ENCODE measurements at places on chromosomes 7 and 10.

- peak; percentile 93 for DNase-seq
- H3K27me3 ChIP-seq = no peaks in the 10 kb centered on the region
- no peaks in the 10 kb centered on the region for H3K36me3 ChIP-seq
- H3K4me3 ChIP-seq = no peak overlapping the region
- H3K4me1 ChIP-seq = no peaks in the 10 kb centered on the region
- H3K27ac ChIP-seq = no peak overlapping the region
Measured at GRCh38 chr10:104209575-104210198, 22.5 kb downstream of the CFAP43 start.

DNA sequence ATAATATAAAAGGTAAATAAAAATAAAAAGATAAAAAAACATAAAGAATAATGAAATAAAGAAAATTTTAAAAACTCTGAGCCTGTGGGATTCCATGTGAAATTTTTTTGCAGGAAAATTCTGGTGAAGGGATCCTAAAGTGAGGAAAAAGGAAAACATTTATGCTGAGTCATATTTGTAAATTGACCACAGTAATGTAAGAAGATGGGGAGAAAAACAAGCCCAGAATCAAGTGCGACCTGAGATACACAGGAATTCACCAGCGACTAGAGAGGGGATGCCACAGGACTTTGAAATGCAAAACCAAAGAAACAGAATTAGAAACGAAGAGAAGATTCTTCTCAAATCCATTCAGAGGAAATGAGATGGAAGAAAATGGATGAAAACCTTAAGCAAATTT lies 133.8 kb upstream of the PFKP start:
- no peak overlapping the region for H3K27ac ChIP-seq
- peaks cover 9% of the 10 kb centered on the region for H3K4me1 ChIP-seq
- H3K36me3 ChIP-seq = no peaks in the 10 kb centered on the region
- DNase-seq = no peak
- no peak overlapping the region for H3K4me3 ChIP-seq
- peaks cover 2% of the 10 kb centered on the region for H3K27me3 ChIP-seq

GRCh38 chr7:90461219-90461618 lies 8.2 kb upstream of the PTTG1IP2 start:
- H3K36me3 ChIP-seq = no peaks in the 10 kb centered on the region
- H3K4me3 ChIP-seq = no peak overlapping the region
- no peak for DNase-seq
- H3K4me1 ChIP-seq = no peaks in the 10 kb centered on the region
- H3K27me3 ChIP-seq = no peaks in the 10 kb centered on the region

- no peaks in the 10 kb centered on the region for H3K36me3 ChIP-seq
- no peak for DNase-seq
- no peaks in the 10 kb centered on the region for H3K4me1 ChIP-seq
- H3K27me3 ChIP-seq = no peaks in the 10 kb centered on the region
- H3K27ac ChIP-seq = no peak overlapping the region
Measured at GRCh38 chr7:126378642-126379041, 874.1 kb downstream of the GRM8 start.

DNA sequence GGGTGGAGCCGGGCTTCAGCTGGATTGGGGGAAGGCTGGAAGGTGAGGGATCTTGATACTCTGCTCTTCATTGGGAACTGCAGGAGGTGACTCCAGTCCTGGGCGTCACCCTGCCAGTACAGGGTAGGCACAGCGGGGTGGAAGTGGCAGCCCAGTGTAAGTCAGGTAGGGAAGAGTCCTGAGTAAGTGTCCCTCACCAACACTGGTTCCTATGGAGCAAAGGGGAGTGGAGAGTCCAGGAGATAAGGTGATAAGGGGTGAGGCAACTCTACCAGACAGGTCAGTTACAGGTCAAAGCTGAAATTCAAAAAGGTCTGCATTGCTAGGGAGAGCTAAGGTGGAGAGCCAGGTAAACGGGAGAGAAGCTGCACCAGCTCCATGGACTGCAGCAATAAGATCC lies 145.6 kb upstream of the NFE2L3 start:
- H3K36me3 ChIP-seq = no peaks in the 10 kb centered on the region
- H3K4me3 ChIP-seq = no peak overlapping the region
- DNase-seq = no peak
- H3K27me3 ChIP-seq = no peaks in the 10 kb centered on the region

GRCh38 chr7:21108182-21108581 lies 319.7 kb upstream of the SP4 start:
- H3K4me3 ChIP-seq = no peak overlapping the region
- no peak overlapping the region for H3K27ac ChIP-seq
- no peaks in the 10 kb centered on the region for H3K36me3 ChIP-seq
- H3K27me3 ChIP-seq = no peaks in the 10 kb centered on the region
- no peaks in the 10 kb centered on the region for H3K4me1 ChIP-seq

GRCh38 chr7:44765579-44766415 lies 17.1 kb downstream of the ZMIZ2 start:
- H3K27me3 ChIP-seq = no peaks in the 10 kb centered on the region
- H3K4me3 ChIP-seq = no peak overlapping the region

- DNase-seq = no peak
- H3K36me3 ChIP-seq = no peaks in the 10 kb centered on the region
- peak within 1 kb of the TSS; percentile 33 for H3K4me3 ChIP-seq
- H3K27me3 ChIP-seq = peaks cover 24% of the 10 kb centered on the region
- H3K4me1 ChIP-seq = peaks cover 19% of the 10 kb centered on the region
Measured at GRCh38 chr10:80132299-80133139, at the start of gene PLAC9. PLAC9 (plus strand) TSS chr10:80132730; CDS start chr10:80132763, 33 bp downstream.

DNA sequence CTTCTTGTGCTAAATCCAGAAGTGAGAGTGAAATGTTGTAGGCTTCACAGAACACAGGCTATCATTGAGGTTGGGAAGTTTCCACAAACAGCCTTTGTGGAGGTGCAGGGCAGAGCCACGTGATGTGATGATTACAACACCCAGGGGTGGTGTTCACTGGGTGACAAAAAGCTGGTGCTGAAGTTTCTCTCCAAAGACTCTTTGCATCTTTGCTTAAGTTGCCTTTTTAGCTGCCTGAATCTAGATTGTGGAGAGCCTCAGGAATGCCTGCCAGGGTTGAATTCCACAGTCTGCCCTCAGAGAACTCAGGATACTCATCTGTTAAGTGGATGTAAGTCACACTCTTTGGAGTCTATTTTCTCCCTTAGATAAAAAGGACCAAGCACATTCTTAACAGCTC lies 56.3 kb downstream of the PLXNA4 start:
- H3K27me3 ChIP-seq = no peaks in the 10 kb centered on the region
- H3K4me1 ChIP-seq = no peaks in the 10 kb centered on the region
- H3K4me3 ChIP-seq = no peak overlapping the region
- no peak overlapping the region for H3K27ac ChIP-seq

- no peak overlapping the region for H3K4me3 ChIP-seq
- H3K36me3 ChIP-seq = no peaks in the 10 kb centered on the region
- no peak overlapping the region for H3K27ac ChIP-seq
- no peaks in the 10 kb centered on the region for H3K4me1 ChIP-seq
Measured at GRCh38 chr10:90642650-90643049, 215.2 kb downstream of the HTR7 start.

DNA sequence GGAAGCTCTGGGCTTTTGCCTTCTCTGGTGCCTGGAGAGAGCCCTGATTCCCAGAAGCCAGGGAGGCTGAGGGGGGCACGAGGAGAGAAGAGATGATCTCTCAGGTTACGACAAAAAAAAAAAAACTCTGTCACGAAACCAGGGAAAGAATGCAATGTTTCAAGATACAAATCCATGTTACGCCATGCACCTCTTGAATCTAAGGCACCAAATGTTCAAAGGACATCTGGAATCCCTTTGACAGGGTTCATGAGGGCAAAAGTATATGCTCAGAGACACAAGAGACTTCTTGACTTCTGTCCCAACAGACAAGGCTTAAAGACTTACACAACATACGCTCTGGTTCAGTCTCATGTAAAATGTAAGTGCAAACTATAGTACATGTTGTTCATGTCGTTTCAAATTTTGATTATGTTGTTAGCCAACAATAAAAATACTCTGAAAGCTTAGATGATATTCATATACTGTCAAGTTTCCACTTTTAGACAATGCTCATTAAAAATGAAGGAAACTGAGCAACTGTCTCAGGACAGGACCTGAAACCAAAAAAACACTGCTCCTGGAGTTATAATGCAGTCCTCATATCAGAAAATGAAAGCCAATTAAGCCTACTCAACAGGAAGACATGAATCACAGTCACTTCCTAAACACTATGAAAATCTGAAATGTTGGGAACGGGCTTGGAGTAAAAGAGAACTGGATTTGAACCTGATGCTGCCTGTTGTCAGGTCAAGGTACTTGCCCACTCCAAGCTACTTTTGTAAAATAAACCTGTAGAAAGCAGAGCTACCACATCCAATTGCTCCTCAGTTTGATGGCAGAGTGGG lies 72.3 kb downstream of the CHCHD3 start:
- no peaks in the 10 kb centered on the region for H3K4me1 ChIP-seq
- no peak overlapping the region for H3K4me3 ChIP-seq

GRCh38 chr10:71133710-71134686 lies 78.4 kb upstream of the UNC5B start:
- H3K4me3 ChIP-seq = no peak overlapping the region
- H3K27me3 ChIP-seq = no peaks in the 10 kb centered on the region
- no peak overlapping the region for H3K27ac ChIP-seq
- H3K4me1 ChIP-seq = peaks cover 34% of the 10 kb centered on the region
- no peak for DNase-seq
- H3K36me3 ChIP-seq = no peaks in the 10 kb centered on the region

DNA sequence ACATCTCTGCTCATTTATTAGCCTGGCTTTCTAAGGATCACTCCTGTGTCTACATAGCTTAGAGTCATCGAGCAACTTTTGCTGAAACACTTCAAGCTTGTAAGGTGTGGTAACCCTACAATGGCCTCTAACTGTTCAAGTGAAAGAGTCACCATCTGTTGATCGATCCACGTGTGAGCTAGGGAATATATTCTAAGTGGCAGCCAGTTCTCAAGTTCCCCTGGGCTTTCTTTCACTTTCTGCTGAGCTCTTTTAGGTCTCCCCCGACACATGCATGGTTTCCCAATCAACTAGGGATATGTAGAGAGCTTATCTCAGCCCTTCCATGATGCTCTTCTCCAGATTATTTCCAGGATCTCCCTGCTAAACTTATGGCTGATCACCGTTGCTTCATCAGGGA lies 15.5 kb downstream of the AOAH start:
- no peaks in the 10 kb centered on the region for H3K27me3 ChIP-seq
- no peaks in the 10 kb centered on the region for H3K4me1 ChIP-seq
- no peaks in the 10 kb centered on the region for H3K36me3 ChIP-seq
- no peak overlapping the region for H3K4me3 ChIP-seq
- H3K27ac ChIP-seq = no peak overlapping the region
- no peak for DNase-seq

DNA sequence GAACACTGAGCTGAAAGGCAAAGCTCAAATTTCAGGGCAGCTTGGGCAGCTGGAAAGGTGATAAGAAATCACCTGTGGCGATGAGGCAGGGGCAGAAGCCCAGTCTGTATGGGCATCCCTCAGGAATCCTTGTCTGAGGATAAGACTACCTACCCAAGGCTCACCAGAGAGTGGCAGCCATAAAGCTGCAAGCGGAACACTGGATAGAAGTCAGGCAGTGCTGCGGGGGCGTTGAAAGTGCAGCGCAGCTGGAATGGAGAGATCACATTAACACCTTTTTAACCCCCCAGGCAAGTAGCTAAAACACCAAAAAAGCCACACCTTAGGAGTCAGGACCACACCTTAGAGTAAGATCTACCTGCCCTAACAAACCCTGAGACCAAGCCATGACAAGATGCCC lies 38.2 kb downstream of the ABCB5 start:
- H3K27me3 ChIP-seq = no peaks in the 10 kb centered on the region
- H3K27ac ChIP-seq = no peak overlapping the region
- DNase-seq = no peak
- no peaks in the 10 kb centered on the region for H3K36me3 ChIP-seq
- no peaks in the 10 kb centered on the region for H3K4me1 ChIP-seq

DNA sequence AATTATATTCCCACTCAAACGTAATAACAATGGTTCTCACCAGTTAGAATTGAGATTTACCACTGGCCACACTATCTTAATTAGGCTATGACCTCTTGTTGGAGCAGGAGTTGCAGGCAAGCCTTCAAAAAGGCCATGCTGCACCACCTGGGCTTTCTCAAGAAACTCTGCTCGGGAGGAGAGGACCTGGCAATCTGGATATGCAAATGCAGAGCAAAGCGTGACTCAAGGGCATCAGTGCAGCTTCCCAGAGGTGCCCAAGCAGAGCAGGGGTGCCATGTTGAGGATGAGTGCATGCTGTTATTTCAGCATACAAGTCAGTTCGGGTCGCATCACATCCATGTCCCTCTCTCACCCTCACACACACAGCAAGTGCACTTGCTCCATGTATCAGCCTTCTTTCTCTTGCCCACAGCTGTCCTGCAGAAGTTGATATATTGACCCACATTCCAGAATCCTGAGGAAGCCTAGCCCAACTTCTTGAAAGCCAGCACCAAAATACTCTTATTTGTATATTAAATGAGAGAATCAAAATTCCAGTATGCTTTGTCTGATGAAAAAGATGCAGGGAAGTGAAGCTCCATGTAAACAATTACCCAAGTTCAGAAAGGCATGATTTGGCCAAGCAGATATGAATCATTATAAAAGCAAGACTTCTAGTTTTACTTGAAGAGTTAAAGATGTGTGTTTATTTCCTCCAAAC lies 55.7 kb upstream of the IL6 start:
- no peaks in the 10 kb centered on the region for H3K27me3 ChIP-seq
- H3K27ac ChIP-seq = no peak overlapping the region
- no peak for DNase-seq

DNA sequence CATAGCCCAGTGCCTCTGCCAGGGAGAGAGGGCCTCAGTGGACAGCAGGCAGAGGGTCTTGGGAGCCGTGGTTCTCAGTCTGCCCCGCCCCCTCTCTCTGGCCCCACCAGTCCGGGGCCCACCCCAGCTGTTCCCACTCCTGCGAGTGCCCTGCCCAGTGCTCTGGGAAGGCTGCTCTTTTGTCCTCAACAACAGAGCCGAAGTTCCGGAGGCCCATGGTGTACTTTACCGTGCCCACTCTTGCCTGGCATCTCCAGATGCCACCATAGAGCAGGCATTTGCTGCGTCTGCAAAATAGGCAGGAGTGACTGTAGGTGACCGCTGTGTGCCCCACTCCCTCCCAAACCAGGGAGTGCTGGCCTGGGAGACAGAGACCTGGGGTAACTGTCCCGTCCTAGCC lies 29.3 kb upstream of the PCBD1 start:
- no peaks in the 10 kb centered on the region for H3K36me3 ChIP-seq
- peaks cover 31% of the 10 kb centered on the region for H3K4me1 ChIP-seq
- peaks cover 2% of the 10 kb centered on the region for H3K27me3 ChIP-seq
- no peak overlapping the region for H3K27ac ChIP-seq

GRCh38 chr10:33665501-33665900 lies 331.0 kb upstream of the NRP1 start:
- no peaks in the 10 kb centered on the region for H3K27me3 ChIP-seq
- peaks cover 6% of the 10 kb centered on the region for H3K4me1 ChIP-seq
- no peaks in the 10 kb centered on the region for H3K36me3 ChIP-seq
- no peak overlapping the region for H3K27ac ChIP-seq
- no peak for DNase-seq
- no peak overlapping the region for H3K4me3 ChIP-seq
